C1 segment of cervical spinal cord (tissue), 14 donors: ENCODE measurements at places on chromosomes 12 and 14.
A peak's percentile ranks its signal among the peaks of the same experiment; 100 is the strongest.

- DNase-seq: peak; percentile 81
These were observed 7.7 kb downstream of the ENDOU start for GRCh38 chr12:47717443-47718193.

- DNase-seq: no peak
These were observed 111.3 kb downstream of the SYNE2 start for GRCh38 chr14:63964113-63964512.

GRCh38 chr12:131213896-131214442 is 260.3 kb downstream of the ADGRD1 start:
- no peak for DNase-seq

- DNase-seq: no peak
These were observed 37.1 kb downstream of the CMAS start for GRCh38 chr12:22083167-22083566.

- DNase-seq: no peak
These were observed 8.5 kb upstream of the PTPRB start for GRCh38 chr12:70645494-70646317.

DNA sequence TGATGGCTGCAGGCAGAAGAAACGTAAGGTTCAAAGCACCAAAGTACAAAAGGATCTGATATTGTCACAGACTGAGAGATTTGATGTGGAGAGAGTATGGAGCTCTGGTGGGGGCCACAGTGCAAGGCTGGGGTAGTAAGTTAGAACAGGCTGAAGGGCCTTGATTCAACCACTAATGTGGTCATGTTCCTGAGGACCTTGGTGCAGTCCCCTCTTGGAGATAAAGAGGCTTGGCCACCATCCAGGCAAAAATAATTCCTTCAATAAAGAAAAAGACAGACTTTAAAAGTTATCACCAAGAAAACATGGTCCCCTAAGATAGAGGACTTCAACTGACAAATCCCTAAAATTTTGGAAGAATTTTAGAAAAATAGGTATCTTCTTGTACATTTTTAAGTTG is 17.4 kb downstream of the CAPZA3 start:
- no peak for DNase-seq

GRCh38 chr12:53696285-53696654 is 20.4 kb upstream of the ATP5MC2 start:
- DNase-seq: peak; percentile 76

- DNase-seq: no peak
These were observed 161.7 kb downstream of the ALX1 start for GRCh38 chr12:85441741-85442140.

DNA sequence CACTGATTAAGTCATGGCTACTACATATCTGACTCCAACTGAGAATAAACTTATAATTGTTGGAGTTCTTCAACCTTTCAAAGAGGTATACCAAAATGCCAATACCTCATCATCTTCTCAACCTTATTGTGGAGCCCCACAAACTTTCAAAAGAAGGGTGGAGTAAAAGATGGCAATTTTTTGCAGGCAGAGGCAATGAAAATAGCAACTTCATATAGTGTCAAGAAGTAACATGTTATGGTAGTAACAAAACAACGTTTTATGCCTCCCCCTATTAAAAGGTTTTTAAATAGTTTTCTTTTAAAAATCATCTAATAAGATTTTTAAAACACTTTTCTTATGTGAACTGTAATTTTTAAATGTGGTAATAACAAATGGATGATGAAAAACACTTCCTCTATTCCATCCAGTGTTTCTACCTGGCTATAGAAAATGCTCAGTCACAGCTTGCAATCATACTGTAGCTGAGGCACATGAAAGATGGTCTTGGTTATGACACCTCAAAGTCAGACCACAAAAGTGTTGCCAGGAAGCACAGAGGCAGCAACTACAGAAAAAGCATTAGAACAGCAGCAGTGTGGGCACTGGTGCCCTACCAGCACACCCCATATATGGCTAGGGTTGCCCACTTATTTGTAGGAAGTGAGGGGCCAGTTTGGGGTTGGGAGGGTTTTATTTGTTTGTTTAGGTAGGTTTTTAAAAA is 7.0 kb downstream of the PPP1R12A start:
- DNase-seq: no peak

DNA sequence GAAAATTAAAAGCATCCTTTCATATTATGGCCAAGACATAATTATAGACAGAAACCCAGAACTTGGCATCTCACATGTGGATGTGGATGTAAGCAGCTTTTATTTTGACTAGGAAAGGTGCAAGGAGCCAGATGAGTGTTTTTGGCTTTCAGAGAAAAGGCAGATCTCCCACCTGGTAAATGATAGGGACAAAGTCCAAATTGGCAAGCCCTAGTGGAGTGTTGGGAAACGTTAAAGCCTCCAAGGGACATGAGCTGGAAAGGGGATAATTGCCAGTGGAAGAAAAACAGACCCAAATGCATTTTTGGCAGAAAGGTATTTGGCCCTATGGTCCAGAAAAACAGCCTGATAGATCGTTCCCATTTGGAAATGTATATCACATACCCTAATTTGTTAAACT is 60.1 kb downstream of the KLHL28 start:
- DNase-seq: no peak

- DNase-seq: no peak
These were observed 42.8 kb upstream of the SCN8A start for GRCh38 chr12:51548241-51548640.

DNA sequence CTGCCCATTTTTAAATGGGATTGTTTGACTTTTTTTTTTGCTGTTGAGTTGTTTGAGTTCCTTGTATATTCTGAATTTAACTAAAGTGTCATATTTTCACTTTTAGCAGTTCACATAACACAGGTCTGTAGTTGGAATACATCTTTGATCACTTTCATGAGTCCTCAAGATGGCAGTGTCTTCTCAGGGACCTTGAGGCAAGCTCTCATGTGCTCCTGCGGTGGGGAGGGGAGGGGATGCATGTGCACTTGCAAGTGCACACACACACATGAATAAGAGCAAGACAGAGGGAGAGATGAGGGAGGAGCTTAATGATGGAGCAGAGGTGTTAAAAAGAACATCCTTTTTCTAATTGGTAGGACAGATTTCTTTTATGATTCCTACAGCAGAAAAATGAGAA is 291.4 kb upstream of the OR4E1 start:
- no peak for DNase-seq

DNA sequence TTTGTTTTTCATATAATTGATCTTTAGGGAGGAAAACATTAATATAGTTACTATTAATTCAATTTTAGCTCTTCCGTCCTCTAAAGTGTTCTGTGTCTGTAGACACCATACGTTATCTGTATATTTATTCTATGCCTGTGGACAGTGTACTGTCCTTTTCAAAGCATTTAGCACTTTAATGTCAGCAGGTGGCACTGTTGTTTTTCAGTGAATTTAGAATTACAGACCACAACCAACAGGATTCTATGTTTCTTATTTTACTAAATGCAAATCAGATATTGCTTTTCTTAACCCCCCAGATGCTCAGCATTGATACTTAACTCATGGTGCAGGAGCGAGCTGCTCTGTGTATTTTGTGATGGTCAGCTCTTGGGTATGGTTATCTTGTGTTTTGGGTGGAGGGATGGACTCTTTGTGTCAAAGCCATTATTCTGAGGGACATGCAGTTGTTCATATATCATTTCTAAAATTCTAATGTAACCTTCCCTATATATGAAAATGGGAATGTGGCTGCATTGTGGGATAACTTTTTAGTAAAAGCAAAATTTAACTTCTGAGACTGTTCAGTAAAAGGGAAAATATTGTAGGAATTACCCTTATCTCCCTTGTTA is 65.2 kb downstream of the PAPOLA start:
- DNase-seq: no peak

GRCh38 chr12:111616177-111616623 is 17.1 kb upstream of the ATXN2 start:
- no peak for DNase-seq

- DNase-seq: no peak
These were observed 44.7 kb upstream of the FBRSL1 start for GRCh38 chr12:132444957-132445883.

DNA sequence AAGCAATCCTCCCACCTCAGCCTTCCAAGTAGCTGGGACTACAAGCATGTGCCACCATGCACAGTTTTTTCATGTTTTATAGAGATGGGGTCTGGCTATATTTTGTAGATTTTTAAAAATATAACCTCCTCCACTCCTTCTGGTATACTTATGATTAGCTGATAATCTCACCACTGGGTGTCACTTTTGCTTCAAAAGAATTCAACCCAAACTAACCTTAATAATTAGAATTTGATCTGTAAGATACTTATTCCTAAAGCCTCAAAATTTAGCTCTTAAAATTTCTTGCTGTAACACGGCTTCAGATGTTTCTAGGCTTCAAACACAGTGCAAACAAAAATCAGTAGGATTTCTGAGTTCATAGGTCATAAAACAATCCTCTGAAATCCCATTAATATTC is 130.3 kb downstream of the CEP83 start:
- DNase-seq: no peak

DNA sequence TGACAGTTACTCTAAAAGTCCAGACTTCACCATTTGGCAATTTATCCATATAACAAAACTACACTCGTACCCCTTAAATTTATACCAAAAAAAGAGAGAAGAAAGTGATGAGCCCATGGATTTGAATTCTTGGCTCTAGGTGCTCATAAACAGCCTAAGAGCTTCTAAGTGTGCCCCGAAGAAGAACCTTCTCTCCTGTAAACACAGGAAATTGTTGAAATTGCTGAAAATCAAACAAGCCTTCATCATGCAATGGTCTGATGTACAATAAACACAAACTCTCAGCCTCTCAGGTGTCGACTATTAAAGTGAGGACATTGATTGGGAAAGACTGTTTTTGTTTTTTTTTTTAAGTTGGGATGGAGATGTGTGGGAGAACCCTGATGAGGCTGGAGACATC is 21.8 kb downstream of the PDE6H start:
- no peak for DNase-seq

GRCh38 chr12:62267480-62267879 is 7.3 kb downstream of the USP15 start:
- no peak for DNase-seq

GRCh38 chr14:69092840-69093422 is 60.0 kb downstream of the DCAF5 start:
- DNase-seq: no peak

- no peak for DNase-seq
These were observed 124.8 kb downstream of the C12orf75 start for GRCh38 chr12:105455261-105455660.

DNA sequence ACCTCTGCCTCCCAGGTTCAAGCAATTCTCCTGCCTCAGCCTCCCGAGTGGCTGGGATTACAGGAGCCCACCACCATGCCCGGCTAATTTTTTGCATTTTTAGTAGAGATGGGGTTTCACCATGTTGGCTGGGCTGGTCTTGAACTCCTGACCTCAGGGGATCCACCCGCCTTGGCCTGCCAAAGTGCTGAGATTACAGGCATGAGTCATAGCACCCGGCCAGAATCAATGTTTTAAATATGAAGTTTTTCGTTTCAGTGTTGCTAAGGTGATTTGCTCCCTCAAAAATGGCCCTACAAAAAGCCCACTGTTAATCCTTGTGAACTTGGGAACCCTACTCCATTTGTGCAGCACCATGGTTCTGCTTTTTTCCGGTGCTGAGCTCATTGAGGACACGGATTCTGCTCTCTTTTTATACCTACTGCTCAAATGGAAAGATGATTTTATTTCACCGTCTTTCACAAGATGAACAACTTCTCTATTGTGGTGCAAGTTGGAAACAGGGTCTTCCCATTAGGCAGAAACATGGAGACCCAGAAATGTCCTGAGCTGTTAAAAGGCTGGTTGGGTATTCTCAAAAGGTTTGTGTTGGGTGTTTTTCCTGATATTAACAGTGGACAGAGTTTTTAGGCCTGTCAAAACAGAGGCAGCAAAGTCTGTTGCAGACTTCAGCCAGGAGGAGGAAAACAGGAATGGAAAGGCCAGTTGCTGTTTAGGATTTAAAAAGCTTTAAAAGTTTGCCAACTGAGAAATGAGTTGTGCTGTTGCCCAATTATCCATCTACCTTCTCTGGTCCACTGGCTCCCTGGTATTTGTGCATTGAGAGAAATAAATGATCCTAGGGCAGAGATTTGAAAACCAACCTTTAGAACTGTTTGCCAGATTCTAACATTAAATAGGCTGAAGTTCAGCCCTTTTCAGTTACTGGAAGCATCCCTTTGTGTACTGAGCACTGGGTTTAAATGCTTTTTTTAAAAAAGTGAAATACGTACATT is 85.8 kb downstream of the ATP23 start:
- DNase-seq: no peak

DNA sequence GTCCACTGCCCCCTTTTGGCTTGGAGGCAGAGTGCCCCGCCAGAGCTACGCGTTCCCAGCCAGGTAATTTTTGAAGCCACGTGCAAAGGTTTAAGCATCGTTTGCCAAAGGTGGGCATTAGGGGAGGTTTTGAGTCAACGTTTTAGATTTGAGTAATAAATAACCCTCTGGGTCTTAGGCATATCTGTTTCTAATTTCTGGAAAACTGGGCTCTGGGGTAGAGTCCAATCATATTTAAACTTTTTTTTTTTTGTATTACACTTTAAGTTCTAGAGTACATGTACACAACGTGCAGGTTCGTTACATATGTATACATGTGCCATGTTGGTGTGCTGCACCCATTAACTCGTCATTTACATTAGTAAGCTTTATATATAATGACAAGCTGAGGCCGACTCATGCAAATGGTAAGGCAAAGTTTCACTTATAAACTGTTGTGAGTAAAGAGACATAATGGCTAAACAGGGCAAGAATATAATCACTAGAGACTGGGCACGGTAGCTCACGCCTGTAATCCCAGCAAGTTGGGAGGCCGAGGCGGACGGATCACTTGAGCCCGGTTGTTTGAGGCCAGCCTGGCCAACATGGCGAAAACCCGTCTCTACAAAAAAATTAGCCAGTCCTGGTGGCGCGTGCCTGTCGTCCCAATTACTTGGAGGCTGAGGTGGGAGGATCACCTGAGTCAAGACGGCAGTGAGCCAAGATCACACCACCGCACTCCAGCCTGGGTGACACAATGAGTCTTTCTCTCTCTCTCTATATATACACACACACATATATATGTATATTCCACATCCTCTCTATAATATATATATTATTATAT is 491 bp upstream of the NR2C1 start:
- DNase-seq: peak; percentile 4
